Left renal cortex interstitium (tissue), 4 donors: ENCODE measurements at places on chromosomes 5 and 9.

DNA sequence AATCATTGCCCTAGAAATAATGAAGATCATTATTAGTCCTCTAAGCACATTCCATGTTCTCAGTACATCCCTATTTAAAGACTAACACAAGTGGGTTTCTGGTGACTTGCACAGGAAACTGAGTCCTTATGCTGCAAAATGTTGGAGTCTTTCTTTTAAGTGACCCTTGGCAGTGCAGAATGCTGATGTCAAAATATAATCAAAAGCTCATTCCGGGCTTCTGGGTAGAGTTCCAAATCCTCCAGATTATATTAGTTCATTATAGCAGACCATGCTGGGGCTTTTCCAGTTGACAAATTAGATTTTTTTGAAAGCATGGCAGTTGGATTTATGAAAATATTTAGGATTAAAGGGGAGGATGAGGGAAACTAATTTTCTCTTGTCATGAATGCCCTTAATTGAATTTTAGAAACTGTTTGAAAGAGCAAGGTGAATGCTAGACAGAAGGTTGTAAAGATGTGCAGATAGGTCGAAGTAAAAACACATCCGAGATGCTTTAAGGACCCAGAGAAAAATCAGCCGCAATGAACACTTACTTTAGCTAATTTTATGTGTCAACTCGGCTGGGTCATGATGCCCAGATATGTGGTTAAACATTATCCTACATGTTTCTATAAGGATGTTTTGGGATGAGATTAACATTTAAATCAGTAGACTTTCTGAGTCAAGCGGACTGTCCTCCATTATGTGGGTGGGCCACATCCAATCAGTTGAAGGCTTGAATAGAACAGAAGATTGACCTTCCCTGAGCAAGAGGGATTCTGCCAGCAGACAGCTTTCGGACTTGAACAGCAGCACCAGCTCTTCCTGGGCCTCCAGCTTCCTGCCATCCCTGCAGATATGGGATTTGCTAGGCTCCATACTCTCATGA, 88.7 kb downstream of the DAP start:
- no peak for DNase-seq

GRCh38 chr5:165360366-165360765, 1854.9 kb downstream of the MAT2B start:
- no peak for DNase-seq

DNA sequence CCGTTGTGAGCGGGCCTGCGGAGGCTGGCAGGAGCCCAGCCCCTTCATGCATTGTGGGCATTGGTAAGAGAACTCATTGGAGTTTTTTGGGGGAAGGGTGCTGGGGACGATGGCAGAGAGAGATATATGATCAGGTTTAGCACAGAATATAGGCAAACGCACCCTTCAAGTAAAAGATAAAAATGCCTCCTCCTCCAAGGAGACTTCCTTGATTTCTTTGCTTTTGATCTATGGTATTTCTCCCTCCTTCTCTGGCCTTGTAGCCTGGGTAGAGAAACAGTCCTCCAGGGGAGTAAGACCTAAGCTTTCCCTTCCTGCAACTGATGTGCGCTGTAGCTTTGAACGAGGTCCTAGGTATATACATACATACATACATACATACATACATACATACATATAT, 960 bp upstream of the PPARGC1B start:
- no peak for DNase-seq

DNA sequence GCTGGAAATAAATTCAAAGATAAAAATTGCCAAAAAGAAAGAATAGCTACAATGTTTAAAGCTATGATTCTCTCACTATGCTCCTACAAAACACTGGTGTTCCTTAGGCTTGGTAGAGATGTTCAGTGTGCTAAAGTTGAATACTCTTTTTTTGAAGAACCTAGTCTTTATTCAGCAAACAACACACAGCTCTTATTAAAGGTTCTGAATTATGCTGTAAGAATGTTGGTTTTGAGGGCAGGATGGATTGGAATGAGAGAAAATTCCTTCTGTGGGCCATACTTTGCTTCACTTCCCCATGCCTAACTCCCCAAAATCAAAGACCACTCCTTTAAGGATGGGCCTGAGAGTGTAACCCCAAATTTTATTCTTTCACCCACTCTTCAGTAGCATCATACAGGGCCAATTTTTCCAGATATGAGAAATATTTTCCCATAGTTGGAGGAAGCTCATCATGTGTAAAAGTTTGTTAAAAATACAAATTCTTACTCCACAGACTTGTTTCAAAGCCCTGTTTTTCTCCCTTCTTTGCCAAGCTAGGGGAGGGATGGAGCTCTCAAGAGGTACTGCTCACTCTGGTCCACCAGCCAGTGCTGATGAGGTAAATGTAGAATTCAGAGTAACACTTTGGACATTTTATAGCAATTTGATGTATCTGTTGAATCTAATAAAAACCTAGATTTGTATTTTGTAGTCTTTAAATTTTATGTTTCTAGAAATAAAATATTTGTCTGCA, 99.3 kb downstream of the GDNF start:
- no peak for DNase-seq

DNA sequence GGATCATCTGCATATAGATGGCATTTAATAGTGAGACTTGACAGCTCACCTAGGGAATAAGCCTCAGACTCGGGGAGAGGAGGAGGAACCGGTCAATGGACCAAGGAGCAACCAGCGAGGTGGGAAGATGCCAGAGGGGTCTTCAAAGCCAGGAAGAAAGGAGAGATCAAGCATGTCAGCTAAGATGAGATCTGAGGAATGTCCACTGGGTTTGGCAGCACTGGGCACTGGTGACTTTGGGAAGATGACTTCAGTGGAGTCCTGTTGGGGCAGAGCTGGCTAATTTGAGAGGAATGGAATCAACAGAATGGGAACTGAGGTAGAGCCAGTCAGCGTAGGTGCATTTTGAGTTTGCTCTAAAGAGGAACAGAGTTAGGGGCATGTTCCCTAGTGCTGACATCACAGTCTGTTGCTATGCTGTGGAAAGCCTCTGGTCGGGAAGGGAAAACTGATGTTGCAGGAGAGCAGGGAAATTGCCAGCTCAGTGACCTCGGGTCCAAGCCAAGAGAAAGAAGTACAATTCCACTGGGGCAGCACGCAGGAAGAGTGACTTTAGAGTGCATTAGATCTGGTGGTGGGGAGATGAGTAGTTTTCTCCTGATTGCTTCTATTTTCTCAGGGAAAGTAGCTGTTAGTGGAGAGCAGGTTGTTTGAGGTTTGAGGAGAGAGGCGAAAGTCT, 56.9 kb downstream of the ZNF618 start:
- no peak for DNase-seq

DNA sequence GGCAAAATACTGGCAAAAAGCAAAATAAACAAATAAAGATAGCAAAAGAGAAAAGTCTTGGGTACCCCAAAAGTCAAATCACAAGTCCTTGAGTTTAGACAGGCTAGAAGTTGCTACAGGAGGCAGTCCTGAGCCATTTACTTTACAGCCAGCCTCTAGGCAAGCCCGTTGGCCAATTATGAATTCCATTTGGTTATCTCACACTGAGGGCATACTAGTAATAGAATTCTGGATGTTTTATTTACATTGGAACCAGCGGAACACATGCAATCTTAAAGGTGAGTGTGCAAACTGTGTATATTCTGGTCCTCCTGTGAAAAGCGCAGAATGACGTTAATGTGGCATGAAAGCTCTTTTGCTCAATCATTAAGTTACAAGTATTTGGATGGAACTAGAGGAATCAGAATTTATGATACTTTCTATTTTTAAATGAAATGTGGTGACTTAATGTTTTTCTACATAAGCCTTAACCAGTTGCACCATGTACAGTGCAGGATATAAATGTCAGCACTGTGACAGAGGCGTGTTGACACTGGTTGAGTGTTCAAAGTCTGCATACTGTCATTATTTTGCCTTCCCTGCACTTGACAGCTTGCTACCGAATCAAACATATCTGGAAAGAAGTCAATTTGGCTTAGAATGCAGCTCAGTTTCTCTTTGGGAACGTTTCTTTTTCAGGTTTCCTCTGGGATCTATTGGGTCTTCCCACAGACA, 7.9 kb downstream of the GDNF start:
- no peak for DNase-seq

DNA sequence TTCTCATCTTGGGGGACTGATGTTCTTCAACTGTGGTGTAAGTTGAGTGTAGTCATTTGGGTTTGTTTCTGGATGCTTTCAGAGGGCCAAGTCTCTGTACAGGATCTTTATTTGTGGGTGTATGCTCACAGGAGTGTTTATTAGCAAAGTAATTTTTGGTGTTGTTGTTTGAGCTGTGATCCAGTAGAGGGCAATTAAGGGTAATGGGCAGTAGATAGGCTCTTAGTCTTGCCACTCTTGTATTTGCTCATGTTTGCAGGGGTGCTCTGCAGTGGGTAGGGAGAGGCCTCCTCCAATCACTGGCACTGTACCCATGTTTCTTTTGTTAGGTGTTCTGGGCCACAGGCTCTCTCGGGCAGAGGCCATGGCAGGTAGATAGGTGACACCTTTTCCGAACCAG, 45.9 kb upstream of the ITGA2 start:
- no peak for DNase-seq

- no peak for DNase-seq
Measured at GRCh38 chr9:136622538-136622948, 40.2 kb upstream of the EGFL7 start.

- DNase-seq: no peak
Measured at GRCh38 chr9:114053246-114054005, 24.7 kb downstream of the AMBP start.

DNA sequence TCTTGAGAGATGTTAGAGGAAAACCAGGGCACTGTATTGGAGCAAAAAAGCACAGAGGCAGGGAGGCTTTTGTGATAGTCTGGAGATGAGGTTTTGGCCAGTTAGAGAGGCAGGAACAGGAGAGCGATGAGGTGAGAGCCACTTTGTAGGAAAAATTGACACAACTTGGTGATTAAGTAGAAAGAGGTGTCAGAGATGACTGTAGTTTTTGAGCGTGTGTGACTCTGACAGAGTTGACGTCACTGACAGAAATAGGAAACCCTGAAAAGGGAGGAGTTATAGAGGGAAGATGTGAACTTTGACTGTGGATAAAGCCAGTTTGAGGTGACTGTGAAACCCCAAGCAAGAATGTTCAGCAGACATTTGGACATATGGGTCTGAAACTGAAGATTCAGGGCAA, 15.7 kb downstream of the NFX1 start:
- DNase-seq: no peak

- DNase-seq: no peak
Measured at GRCh38 chr5:124408738-124409453, 337.5 kb downstream of the ZNF608 start.

DNA sequence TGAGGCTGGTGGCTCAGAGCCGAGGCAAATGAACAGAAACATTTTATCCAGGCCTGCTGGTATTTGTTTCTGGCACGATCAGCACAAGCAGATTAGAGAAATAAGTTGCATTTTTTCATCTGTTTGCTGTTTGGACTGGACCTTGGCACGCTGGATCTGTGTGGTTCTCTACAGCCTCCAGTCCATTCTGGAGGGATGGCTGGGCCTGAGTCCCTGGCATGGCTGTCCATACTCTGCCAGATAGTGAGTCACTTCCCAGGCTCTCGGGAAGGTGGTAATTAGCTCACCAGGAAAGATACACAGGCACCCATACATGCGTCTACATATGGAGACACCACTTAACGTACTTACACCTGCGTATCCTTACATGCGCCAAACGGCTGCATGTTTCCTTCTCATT, 78.6 kb downstream of the SPRY4 start:
- no peak for DNase-seq

DNA sequence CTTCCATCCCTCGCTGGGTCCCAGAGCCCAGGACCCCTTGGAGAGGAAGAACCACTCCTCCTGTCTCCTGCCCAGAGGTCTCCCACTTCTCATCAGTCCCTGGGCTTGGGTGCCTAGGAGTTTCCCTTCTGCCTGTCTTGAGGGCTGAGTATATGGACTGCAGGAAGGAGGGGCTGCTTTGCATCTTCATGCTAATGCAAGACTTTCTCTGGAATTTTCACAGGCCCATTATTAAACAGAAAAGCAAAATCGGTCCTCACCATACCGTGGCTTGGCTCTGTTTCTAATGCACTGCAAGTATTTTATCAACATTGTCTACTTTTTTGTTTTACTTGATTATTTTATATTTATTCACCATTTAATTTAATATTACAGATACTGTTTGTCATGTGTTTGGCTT, 34.5 kb downstream of the TRIO start:
- no peak for DNase-seq

- DNase-seq: peak; percentile 80
Measured at GRCh38 chr5:43484106-43484849, 613 bp upstream of the TMEM267 start.

- no peak for DNase-seq
Measured at GRCh38 chr5:132225165-132226032, 2.3 kb downstream of the P4HA2 start.

DNA sequence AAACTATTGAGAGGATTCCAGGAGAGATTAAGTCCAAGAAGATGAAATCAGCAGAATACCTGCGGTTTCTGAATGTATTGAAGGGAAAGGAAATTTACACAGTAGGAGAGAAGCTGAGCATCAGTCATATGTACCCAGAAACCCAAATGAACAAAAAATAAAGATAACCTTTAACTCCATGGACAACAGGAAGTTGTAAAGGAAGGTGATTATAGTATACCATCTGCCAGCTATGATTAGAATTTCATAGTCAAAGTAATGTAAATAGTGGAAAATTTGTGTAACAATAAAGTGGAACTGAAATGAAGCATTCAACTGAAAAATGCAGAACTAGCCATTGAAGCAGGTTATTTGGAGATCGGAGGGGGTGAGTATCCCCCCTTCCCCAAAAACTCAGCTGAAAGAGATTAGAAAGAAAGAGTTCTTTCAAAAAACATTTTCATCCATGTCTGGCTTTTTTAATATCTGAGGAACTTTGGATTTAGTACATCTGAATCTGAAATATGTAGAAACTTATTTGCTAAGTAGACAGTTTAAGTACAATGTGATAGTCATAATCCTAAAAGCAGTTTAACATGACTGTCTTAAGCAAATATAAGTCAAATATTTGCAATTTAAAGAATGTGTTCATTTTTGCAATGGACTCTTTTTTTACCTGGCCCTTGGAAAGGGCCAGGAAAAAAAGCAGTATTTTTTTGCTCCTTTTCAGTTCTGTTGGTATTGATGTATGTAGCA, 58.4 kb downstream of the APC start:
- DNase-seq: no peak

GRCh38 chr5:147673791-147674190, 108.7 kb downstream of the JAKMIP2 start:
- no peak for DNase-seq

DNA sequence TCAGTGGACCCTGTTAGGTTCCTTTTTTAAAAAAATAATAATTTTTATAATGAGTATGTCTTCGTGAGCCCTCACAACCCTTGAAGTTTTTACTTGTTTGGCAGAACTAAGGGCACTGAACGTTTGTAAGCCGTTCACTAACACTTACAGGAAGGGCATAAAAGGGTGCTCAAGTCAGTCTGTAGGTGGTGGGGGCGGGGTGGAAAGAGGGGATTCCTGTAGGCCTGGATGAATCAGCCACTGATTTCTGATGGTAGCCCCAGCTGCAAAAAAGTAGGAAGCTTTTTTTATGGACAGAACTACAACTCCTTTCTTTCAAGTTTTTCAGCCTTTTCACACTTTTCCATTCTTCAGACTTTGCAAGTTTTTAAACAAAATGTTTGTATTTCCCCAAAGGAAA, 35.8 kb downstream of the PIK3R1 start:
- DNase-seq: no peak
